Stimulated activated CD4-positive, alpha-beta T cell treated with anti-CD3 and anti-CD28 coated beads, Interleukin-15, amount 100 ng/mL, for 48 hours (primary cell): ENCODE measurements at places on chromosomes 7 and 10.

DNA sequence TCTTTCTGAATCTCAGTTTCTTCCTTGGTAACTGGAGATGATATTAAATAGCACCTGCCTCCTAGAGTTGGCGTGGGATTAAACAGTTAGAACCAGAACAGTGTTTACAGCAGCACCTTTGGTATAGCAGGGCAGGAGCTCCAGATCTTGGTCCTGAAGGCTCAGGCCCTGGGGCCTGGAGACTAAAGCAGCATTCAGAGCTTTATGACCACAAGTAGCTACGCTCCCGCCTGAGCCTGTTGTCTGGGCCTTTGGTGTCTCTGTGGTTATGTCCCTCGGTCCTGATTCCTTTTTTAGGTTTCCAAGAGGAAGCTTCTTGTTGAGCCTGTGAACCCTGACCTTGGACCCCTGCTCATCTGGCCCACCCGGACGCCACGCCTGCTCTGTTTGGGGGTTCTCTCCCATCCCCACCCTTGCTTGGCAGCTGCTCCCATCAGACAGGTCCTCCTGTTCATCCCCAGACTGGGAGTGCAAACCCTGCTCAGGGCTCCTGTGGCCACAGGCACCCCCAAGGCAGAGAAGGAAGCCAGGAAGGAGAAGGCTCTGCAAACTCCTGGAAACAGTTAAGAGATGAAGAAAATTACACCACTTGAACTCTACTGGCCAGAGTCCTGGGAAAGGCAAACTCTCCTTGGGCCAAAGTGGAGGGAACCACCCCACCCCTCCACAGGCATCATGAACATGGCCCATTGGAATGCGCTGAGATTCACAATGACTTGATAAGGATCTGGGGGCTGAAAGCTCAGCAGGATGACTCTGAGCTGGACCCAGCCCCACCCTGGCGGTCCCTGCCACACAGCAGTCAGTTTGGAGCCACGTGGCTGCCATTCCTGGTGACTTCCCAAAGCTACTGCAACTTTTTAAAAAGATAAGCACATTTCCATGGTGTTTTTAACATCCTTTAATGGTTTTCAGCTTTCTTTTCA is 50.1 kb upstream of the TMEM72 start:
- DNase-seq, result no peak

- DNase-seq, result no peak
These were observed 52.7 kb downstream of the FIGNL1 start for GRCh38 chr7:50397320-50397970.

DNA sequence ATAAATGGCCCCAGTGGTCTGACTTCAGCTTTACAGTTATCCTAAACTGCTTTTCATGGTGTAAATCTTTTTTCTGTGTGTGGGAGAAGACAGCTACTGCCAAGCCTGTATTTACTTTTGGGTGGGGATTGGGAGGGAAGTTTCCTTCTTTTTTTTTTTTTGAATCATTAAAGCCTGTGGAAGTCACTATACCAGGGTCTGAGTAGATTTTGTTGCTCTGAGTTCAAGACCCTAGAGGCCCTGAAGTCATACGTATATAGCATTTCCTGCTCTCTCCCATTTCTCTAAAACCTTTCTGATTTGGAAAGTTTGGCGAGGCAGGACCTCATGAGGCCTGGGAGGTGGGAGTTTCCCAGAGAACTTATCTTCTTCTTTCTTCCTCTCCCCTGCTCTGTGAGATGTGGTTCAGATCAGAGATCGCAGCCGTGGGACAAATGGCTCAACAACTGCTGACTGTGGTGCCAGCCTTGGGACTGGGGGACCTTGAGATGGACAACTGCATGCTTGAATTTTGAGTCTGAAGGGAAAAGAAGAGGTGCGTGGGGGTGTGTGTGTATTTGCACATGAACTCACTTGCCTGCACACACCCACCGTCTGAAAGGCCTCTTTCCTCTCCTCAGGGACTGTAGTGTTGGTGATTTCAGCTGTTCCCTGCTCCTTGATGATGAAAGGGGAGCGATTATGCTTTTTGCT is 18.1 kb downstream of the LRMDA start:
- no peak for DNase-seq

DNA sequence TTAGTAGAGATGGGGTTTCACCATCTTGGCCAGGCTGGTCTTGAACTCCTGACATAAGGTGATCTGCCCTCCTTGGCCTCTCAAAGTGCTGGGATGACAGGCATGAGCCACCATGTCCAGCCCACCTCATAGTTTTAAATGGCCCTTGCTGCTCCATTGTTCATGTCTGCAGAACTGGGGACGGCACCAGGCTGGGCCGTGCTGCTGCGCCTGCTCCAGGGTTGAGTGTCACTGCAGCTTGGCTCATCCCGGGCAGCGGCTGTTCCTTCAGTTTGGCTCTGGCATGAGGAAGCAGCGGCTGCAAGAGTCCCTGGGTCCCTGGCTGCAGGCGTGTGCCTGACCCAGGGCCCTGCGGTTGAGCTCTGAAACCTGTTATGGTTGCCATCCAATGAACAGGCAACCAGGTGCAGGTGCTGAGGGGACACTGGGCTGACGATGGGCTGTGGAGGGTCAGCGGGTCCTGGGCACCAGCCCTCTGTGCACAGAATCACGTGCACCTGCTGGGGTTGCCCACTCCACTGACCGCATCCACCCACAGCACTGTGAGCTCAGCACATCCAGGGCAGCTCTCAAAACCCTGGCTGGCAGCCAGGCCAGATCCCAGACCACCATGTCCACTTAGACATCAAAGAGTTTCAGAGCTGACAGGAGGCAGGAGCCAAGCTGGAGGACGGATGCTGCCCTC is 70.2 kb upstream of the PPP2R2D start:
- DNase-seq, result no peak

GRCh38 chr7:20839196-20839735 is 52.6 kb upstream of the SP8 start:
- no peak for DNase-seq

DNA sequence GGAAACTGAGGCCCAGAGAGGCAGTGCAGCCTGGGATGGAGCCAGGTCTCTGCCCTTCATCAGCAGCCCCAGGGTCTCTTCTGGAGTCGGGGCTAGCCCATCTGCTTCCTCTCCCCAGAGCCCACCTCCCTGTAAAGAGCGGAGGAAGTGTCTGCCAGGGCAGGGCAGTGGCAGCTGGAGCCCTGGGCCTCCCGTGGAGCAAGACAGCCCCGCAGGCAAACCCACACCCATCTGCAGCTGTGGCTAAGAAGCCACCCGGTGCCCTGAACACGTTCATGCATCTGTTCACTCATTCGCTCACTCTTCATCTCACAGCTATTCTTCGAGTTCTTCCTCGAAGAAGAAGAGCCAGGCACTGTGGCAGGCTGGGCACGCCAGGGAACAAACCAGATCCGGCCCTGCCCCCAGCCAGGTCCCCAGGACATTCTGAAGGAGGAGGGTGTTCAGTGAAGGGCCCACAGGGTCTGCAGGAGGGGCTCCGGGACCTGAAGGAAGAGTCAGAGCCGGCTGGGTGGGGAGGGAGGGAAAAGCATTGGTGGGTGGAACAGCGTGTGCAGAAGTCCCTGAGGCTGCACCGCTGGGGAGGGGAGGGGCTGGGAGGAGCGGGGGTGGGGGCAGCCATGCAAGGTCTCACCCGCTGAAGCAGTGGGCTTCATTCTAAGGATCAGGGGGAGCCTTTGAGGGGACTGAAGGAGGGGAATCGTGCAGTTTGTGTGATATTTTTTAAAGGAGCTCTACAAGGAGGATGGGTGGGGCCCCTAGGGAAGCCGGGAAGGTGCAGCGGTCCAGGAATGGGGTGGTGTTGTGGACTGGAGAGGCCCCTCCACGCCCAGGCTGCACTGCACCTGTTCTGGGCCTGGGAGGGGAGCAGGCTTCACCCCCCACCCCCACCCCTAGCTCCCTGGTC is 99.1 kb downstream of the UNCX start:
- no peak for DNase-seq

DNA sequence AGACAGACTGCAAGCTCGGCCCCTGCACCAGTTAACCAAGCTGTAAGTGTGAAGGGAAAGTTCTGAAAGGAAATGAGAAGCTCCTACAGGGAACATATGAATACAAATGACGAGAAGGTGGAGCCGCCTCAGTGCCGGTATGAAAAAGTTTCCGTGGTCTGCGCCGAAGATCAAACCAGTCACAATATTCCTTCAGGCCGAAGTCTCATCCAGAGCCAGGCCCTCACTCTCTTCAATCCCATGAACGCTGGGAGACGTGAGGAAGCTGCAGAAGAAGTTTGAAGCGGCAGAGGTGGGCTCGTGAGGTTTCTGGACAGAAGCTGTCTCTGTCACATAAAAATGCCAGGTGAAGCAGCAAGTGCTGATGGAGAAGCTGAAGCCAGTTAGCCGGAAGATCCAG is 71.9 kb downstream of the CFAP46 start:
- DNase-seq, result no peak

DNA sequence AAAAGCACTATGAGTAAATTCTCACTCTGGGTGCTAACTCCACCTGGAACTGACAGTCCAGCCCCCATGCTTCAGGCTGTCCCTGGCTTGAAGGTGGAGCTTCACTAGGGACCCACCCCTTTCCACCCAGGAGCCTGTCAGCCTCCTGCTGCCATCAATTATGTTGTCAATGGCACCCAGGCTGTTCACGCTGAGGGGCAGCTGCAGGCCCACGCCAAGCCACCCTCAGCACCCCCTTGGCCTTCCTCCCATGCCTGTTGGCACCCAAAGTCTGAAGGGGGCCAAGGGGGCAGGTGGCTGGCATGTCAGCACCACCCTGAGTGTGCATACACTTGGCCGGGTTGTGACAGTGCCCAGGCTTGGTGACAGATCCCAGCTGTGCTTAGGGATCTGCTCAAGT is 149.3 kb downstream of the NXPH1 start:
- no peak for DNase-seq

DNA sequence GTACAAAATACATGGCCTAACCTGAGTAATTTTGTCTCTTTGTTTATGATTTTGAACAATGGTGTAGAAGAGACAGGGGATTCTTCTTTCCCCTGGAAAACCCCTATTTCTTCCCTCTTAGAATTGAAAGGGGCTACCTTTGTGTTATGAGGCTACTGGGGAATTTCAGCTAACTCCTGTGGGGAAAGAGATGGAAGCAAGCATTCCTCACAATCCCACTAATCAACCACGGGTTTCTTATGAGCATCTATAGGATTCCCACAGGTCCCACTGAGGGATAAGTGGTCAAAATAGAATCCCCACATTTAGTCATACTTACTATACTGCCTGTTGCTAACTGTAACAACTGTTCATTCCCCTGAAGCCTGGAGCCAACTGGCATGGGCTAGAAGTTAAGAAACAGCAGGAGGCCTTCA is 32.2 kb upstream of the ITGB8 start:
- no peak for DNase-seq

DNA sequence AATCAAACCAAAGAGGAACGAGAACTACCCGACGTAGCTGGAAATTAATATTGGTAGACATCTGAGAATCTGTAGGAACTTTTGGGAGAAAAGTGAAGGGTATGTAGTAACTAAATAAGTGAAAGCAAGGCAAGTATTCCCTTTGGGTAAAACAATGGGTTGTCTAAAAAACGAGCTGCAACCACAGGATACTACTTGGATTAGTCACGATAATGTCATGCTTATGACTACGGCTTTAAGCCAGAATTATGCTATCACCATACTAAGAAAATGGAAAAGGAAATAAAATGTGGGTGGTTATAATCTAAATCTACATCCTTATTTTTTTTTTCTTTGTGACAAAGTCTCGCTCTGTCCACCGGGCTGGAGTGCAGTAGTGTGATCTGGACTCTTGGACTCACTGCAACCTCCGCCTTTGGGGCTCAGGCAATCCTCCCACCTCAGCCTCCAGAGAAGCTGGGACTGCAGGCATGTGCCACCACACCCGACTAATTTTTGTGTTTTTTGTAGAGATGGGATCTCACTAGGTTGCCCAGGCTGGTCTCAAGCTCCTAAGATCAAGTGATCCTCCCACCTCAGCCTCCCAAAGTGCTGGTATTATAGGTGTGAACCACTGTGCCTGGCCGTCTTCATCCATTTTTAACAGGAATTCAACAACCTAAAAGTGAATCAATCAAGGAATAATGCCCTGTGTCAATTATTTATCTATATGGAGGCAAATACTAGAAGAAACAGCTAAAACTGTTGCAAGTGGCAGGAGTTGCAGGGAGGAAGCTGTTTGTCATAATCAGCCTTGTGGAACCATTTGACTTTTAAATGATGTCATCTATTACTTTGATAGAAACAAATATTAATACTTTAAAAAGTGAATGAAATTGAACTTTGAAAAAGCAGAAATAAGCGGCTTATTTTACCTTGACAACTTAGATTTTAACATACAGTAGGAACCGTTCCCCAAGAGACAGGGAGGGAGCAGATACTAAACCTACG is 189.3 kb downstream of the PRPF18 start:
- DNase-seq, result no peak

GRCh38 chr7:141201145-141201885 is 127.5 kb downstream of the TMEM178B start:
- DNase-seq, result no peak

DNA sequence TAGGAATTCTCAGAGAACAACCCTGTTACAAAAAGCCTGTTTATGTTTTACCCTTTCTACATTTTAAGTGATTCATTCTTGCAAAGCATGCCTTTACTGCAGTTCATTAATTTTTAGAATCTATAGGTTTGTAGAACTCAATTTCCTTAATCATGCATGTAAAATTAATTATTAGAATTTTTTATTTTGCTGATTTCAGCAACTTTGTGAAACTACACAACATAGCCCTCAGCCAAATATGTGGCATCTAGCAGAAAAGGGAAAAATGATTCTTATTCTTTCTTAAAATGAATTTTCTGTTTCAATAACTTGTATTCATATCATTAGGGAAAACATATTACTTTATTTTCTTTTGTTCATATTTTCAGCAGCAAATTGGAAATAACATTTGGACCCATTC is 392.9 kb upstream of the PFKP start:
- no peak for DNase-seq

DNA sequence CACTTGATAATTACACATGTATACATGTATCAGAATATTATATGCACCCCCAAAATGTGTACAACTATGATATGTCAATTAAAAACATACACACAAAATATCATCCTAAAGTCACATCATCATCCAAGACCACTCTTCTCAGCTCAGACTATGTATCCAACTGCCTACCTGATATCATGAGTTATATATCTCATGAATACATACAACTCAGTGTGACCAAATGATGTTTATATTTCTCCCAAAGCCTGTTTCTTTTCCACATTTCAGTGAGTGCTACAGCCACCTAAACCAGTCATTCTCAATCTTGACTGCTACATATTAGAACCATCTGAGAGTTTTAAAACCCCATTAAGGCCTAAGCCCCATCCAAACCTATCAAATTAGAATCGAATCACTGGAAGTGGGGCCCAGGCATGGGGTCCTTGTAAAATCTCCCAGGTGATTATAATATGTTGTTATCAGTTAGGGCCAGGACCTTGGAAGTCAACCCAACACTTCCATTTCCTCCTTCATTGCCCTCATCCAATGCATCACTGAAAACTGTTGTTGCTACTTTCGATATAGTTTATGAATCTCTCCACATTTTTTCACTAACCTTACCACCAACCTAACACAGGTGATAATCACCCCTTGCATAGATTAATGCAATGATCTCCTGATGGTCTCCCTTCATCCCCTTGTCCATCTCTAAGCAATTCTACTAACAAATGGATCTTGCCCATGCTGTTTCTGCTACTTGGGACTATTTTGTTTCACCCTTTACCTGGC is 53.8 kb upstream of the ITGB8 start:
- no peak for DNase-seq
